ENCODE measurements at places on chromosomes 2 and 18.

GRCh38 chr2:225041207-225041850, 939 bp downstream of the DOCK10 start:
- peak; percentile 49 for DNase-seq

DNA sequence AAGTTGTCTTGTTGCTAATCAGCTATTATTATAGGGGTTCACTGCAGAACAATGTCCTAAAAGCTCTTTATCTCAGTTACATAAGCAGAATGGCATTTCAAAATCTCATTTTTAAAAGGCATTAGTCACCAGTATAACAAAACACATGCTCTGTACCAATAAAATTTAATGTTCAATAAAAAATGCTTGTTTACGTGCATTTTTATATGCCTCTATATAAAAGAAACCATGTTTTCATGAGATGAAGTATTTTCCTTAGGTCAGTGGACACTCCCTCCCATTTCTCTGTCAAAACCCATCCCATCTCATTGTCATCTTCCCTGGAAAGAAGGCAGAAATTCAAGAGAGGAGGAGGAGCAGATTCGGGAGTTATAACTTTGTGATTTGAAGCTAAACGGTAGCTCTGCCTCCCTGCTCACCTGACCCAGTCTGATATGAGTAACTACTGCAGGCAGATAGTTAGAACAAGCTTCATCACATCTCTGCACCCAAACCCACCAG, 231.9 kb upstream of the SIX2 start:
- no peak for DNase-seq

DNA sequence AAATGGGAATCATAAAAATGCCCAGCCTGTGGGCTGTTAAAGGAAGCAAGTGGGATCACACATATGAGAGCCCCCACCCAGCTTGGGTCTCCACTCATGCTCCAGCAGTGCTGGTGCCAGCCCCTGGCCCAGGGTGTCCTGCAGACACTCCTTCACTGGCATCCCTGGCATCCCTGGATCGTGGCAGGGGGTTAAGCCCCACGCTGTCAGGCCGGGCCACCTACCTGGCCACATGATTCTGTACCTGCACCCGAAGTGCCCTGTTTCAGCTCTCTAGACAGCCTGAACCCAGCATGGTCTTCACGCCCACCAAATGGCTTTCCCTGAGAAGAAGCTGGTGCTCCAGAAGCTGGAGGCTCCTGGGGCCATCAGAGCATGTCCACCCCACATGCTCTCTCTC, 137.4 kb downstream of the INHBB start:
- DNase-seq = no peak

DNA sequence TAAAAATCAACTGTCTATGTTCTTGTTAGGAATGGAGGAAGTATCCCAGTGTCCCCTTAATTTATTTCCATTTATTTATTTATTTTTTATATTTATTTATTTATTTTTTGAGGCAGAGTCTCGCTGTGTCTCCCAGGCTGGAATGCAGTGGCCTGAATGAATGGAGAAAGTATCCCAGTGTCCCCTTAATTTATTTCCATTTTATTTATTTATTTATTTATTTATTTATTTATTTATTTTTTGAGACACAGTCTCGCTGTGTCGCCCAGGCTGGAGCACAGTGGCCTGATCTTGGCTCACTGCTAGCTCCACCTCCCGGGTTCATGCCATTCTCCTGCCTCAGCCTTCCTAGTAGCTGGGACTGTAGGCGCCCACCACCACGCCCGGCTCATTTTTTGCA, 34.1 kb downstream of the MIB1 start:
- DNase-seq = no peak

GRCh38 chr18:2204736-2205135, 366.6 kb downstream of the METTL4 start:
- DNase-seq = no peak

DNA sequence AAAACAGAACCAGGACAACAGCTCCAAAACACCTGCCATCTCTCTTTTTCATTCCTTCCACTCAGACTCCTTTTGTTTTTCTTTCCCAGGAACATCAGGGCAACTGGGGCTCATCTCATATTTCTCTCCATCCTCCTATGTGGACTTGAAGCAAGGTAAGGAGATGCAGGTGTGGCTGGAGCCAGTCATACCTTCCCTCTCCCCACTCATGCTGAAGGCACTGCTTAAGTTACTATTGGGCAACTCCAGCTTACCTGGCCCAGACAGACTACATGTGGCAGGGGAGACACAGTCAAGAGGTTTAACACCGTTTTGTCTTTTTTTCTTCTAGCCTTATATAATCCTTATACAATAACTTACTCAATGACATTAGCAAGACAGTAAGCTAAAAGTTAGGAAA, 38.4 kb downstream of the LAMA1 start:
- no peak for DNase-seq

GRCh38 chr2:23681356-23682140, 245.4 kb downstream of the ATAD2B start:
- no peak for DNase-seq

GRCh38 chr2:67479261-67479660, 82.1 kb downstream of the ETAA1 start:
- no peak for DNase-seq

- no peak for DNase-seq
These were observed 166.2 kb downstream of the CTIF start for GRCh38 chr18:48705043-48705442.

GRCh38 chr2:74530239-74531187, 780 bp downstream of the HTRA2 start:
- DNase-seq = no peak

DNA sequence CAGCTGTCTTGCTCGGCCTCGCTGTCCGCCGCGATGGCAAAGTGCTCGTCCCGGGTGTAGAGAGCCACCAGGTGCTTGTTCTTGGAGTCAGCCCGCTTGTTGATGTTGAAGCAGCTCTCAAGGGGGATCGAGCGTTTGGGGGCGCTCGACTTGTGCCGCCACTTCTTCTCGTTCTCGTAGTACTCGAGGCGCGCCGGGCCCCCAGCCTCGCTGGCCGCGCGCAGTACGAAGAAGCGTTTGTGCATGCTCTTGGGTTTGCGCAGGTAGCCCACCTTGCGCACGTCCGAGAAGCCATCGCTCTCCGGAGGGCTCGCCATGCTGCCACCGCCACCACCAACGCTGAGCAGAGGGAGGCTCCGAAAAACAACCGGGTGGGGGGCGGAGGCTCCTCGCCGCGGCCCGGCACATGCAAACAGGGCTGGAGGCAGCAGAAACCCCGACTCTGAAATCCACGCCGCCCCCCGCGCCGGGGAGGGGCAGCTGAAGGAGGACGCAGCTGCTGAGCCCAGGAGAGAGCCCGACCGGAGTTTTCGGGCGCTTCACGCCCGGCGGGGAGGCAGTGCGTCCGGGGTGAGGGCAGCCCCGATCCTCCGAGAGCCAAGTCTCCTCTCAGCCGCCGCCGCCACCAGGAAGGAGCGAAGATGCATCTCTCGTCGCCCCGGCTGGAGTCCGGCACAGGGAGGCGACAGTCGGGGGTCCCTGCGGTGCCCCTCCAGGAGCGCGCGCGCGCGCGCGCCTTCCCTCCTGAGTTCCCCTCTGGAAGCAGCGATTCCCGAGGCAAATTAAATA, 1.0 kb downstream of the IRS1 start:
- DNase-seq = peak; percentile 66

- DNase-seq = peak; percentile 73
These were observed 74.5 kb upstream of the NCKAP5 start for GRCh38 chr2:133642791-133643191.

GRCh38 chr2:212284166-212284565, 254.4 kb downstream of the ERBB4 start:
- DNase-seq = no peak

GRCh38 chr2:171522788-171523087, 464 bp downstream of the CYBRD1 start:
- peak; percentile 39 for DNase-seq

DNA sequence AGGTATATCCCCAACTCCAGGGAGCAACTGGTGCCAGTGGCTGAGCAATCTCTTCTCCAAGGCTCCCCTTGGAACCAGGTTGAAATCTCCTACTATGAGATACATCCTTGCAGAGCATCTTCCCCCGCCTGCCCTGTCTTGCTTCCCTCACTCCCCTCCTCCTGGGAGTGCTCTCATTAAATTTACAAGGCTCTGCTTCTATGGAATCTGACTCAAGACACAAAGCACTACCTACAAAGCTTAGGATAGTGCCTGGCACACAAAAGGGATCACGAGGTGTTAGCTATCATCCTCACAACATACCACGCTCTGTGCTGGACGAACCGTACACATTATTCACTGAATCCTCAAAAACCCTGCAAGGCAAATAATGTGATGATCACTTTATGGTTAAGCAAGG, 121.6 kb downstream of the GALNT14 start:
- no peak for DNase-seq

DNA sequence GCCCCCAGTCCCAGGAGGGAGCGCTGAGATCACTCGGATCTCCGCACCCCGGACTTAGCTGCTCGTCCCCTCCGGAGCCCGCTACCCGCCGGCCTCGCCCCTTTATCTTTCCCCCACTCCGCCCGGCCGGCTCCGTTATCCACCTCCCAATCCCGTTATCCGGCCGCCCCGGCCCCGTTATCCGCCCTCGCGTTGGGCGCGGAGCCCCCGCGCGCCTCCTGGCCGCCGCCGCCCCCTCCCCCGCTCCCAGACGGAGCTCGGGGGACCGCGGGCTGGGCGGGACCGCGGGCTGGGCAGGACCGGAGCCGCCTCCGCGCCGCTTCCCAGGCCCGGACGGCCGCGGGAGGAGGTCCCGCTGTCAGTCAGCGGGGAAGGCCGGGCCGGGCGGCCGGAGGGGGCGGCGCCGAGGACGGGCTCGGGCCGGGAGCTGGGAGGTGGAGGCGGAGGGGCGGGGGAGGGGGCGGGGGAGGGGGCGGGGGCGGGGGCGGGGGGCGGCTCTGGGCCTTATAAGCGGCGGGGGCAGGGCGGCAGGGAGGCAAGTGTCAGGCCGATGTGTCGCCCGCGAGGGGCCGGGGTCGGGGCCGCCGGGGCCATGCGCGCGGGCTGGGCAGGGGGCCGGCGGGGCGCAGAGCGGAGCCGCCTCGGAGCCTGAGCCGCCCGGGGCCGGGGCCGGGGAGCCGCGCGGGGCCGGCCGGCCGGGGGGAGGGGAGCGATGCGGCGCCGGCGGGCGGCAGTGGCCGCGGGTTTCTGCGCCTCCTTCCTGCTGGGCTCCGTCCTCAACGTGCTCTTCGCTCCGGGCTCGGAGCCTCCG, at the start of gene PKDCC:
PKDCC (plus strand) TSS at position 534 of the 811 bp plus-strand sequence; CDS start at position 713, 179 bp downstream.
- peak; percentile 90 for DNase-seq

- DNase-seq = no peak
These were observed 66.0 kb upstream of the ITGA6 start for GRCh38 chr2:172361360-172361759.

GRCh38 chr18:3264362-3264761, 2.4 kb downstream of the MYL12B start:
- no peak for DNase-seq

DNA sequence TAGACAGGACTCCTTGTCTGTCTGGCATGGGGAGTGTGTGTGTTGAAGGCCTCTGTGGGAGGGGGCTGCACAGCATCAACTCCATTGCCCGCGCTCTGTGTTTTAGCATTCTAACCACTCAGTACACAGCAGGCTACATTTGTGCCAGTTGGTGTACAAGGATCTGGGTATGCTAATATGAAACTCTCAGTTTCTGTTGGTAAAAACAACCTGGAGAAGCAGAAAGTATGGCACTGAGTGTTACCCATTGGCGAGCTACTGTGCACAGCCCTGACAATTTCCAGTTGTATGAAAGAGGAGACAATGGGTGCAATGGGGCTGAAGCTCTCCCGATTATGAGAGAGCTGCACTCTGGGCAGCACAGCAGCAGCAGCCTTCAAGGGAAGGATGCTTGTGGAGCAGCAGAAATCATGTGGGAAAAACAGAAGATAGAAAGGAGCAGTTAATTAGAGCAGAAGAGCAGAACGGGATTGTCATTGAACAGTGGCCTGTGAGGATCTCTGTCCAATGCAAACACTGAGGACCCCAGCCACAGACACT, 443.6 kb downstream of the CBLN2 start:
- DNase-seq = no peak

DNA sequence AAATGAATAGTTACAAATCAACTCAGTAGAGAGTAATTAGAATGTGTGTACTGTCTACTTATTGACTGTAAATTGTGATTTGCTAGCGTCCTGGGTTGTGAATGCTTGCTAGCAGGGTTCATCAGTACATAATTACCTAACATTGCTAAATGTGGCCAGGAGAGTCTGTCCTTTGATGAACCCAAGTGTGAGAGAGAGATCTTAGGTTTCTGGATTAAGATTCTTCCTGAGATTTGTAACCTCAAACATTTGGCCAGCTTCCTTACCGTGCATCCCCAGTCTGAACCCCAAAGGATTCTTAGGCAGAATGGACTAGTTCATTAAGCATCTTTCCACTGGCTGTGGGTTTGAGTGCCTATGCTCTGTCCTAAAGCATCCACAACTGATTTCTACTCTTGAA, 84.0 kb upstream of the ITPRID2 start:
- DNase-seq = peak; percentile 31

DNA sequence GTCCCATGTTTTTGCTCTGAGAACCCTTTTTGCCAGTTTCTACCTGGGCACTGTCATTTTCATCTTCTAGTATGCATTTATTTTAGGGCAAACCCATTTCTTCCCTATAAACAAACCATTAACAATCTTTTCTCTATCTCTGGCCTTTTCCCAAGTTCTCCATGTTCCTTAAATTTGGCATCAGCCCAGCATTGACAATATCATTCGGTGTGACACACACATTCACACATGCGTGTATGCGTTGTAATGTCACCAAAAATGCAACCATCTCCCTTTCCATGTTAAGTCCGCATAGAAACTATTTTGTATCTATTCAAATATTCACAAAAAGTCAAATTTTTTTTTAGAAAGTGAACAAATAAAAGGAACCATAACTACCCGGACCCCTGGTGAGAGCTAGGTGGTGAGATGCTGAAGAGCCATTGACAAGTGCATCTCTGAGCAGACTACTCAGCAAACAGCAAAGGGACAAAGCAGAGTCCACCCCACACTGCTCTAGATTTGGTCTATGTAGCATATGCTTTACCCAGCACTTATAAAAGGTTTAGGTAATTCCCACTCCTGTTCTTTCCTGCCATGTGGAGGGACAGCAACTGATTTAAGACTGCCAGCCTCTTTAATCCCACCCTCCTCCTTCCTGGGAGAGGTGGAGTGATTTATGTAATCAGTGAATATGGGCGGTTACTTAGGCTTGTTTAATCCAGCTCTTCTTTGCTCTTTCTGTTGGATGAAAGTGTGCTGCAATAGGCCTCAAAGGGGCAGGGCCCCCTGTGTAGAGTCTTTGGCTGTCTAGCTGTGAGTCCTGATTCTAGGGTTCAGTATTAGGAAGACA, 124.1 kb downstream of the METTL8 start:
- no peak for DNase-seq

DNA sequence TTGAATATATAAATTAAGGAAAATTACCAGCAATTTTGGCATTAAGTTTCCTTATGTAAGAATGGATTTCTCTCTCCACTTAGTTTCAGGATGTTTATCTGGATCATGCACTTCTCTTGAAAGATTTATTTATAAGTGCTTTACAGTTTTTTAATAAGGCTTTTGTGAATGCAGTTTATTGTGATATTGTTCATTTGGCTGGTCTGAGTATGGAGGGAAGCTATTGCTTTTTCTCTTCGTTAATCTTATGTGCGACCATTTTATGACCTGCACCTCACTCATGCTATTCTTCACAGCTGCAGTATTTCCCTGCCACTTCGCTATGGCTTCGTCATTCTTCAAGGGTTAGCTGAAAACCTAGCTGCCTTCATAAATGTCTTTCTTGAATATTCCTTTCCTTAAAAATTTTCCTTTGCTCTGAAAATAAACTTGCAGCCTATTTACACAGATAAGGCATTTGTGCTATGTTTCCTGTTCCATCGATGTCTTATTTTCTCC, 233.4 kb downstream of the SOCS6 start:
- no peak for DNase-seq

- DNase-seq = no peak
These were observed 57.9 kb downstream of the NCK2 start for GRCh38 chr2:105802587-105802986.

Data from fibroblast of skin of right quadriceps (primary cell).